ENCODE measurements at places on chromosomes 12 and 14. TPM values are rescaled to one million over a fixed set of nuclear protein-coding genes. Genes with fewer than 3 reads are reported as not detected.

Gene TMPRSS12
- total RNA-seq = not detected

DNA sequence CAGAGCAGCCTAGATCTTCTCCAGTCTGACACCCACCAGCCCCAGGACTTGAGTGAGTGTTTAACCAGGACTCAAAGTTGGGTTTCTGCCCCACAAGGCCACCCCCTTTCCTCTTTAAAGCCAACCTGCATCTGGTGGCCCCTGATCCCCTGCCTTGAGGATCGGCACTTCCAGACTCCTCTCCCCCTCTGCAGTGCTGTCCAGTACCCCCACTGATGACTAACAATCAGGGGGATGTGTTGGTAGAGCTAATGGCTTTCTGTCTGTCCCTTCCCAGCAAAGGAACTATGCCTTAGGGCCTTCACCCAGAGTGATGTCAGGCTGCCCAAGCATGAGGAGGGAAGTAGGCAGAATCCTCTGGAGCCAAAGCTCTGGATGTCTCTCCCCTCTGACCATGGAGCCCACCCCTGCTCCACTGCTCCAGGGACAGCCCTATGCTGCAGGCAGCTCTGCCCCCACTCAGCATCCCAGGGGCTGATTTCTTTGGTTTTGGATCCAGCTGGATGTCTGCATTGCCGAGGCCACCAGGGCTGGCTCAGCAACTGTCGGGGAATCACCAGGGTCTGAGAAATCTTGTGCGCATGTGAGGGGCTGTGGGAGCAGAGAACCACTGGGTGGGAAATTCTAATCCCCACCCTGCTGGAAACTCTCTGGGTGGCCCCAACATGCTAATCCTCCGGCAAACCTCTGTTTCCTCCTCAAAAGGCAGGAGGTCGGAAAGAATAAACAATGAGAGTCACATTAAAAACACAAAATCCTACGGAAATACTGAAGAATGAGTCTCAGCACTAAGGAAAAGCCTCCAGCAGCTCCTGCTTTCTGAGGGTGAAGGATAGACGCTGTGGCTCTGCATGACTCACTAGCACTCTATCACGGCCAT is 42.9 kb downstream of the DAD1 start:
- no peak for DNase-seq

DNA sequence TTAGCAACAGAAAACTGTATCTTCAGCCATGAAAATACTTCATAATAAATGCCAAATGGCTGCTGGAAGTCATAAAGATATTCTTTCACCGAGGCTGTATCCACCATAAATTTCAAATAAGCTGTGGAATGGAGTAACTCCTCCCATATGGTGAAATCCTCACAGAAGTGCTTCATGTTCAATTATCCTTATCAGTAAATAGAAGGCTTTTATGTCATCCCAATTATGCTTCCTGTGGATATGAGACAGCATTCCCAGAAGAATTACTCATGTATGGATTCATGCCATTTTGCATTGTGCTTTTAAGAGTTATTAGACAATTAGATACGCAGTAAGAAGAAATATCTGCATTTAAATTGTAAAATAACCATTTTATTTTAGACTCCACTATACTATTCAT is 99.0 kb downstream of the RTN1 start:
- DNase-seq = no peak

- no peak for DNase-seq
Observed at GRCh38 chr14:64450255-64450654, 15.0 kb upstream of the AKAP5 start.

DNA sequence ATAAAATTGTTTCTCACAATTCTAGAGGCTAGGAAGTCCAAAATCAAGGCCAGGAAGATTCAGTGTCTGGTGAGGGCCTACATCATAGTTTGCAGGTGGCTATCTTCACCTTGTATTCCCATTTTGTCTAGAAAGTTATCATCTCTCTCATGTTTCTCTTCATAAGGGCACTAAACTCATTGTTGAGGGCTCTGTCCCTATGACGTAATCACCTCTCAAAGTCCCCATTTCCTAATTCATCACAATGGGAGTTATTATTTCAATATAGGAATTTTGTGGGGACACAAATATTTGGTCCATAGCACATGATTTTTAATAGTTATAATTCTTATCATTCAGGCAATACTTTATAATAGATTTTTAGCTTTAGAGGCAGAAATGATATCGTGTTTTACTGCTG is 1509.2 kb upstream of the SEL1L start:
- no peak for DNase-seq

Gene INHBC
- not detected for total RNA-seq

Gene FITM1
- 2.2 TPM for total RNA-seq

DNA sequence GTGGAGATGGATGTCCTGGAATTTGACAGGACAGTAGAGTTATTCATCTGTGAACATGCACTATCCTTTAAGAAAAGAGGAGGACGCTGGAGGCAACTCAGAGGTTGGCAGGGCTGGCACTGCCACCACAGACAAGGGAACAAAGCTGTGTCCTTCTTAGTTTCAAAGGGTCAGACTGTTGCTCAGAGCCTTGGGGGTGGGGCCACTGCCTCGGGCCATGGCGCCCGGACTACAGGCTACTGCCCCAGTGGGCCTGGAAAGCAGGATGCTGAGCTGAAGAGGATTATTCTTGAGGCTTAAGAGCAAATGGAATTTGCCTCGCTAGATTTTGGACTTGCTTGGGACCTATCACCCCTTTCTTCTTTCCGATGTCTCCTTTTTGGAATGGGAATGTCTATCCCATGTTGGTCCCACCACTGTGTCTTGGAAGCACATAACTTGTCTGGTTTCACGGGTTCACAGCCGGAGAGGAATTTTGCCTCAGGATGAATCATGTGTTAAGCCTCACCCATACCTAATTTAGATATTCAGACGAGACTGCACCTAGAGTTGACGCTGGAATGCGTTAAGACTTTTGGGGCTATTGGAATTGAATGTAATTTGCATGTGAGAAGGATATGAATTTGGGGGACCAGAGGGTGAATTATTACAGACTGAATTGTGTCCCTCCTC is 114.8 kb upstream of the RFLNA start:
- no peak for DNase-seq

DNA sequence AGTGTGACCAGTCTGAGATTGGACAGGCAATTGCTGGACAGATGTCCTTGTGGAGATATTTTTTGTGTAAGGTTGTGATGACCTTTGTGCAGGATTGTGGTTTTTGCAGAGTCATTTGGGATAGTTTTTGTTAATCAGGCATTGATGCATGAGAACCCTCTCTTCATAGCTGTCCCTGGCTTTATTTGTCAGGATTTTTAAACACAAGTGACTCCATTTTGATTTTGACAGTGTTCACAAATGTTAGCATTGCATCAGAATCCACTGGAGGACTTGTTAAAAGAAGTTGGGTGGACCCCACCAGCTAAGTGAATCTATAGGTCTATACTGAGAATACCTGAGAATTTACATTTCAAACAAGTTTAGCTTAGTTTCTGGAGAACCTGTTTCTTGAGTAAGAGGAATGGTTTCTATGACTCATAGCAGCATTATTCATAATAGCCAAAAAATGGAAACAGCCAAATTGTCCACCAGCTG is 11.8 kb downstream of the FNTB start:
- DNase-seq = no peak

GRCh38 chr12:103841690-103842584 is 903 bp upstream of the NT5DC3 start:
- DNase-seq = peak; percentile 85

Gene TRHDE
- total RNA-seq = not detected

- no peak for DNase-seq
Observed at GRCh38 chr14:52119030-52119429, 50.2 kb upstream of the NID2 start.

- DNase-seq = no peak
Observed at GRCh38 chr14:92646952-92647796, 101.3 kb downstream of the LGMN start.

Gene CRACR2A
- total RNA-seq = 32.0 TPM

DNA sequence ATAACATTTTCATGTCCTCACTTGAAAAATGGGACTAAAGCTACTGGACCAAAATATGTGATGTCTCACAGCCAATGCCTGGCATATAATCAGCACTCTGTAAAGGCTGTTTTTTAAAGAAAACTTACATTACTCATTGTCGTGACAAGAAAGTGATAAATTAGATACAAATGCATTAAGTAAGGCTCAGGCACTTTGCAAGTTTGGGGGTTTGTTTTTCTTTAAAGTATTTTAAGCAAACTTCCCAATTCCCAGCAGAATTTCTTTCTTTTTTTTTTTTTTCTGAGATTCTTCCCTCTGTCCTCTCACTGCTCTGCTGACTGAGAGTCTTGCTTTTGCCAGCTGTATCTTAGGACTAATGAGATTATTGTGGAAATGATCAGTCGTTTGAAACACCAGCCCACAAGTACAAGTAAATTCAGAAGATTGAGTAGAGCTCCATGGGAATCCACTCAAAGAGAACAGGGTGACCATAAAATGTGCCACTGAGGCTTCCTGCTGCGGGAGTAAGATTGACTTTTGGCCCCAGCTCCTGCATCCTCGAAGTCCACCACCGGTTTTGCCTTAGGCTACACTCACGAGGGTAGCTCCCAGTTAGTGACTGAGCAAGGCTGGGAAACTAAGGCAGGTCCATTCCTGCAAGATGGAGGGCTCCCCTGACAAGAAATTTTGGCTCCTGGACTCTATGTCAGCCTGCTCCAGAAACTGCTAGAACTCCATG is 82.8 kb downstream of the TMTC1 start:
- no peak for DNase-seq

DNA sequence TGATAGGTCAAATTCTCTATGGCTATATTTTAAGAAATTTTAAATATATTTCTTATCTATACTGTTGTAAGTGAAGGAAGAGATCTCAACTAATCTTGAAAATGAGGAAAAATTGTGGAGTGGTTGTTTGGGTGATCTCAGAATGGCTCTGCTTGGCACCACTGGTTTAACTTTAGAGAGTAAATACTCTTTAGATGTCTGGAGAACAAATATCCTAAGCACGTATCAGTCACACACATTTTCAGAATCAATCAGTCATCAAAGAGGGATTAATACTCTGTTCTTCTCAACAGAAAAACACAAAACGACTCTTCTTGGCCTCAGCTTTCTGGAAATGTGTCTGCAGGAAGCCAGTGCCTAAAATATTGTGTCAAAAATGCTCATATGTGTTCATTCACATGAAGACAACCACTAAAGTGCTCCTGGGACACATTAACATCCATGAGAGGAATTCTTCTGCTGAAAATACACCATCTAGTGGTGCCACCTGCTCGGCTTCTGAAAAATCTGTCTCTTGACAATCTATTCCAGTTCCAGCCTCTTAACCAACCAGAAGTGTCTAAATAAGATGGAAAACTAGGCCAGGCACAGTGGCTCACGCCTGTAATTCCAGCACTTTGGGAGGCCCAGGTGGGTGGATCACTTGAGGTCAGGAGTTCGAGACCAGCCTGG is 81.1 kb upstream of the CCDC198 start:
- no peak for DNase-seq

DNA sequence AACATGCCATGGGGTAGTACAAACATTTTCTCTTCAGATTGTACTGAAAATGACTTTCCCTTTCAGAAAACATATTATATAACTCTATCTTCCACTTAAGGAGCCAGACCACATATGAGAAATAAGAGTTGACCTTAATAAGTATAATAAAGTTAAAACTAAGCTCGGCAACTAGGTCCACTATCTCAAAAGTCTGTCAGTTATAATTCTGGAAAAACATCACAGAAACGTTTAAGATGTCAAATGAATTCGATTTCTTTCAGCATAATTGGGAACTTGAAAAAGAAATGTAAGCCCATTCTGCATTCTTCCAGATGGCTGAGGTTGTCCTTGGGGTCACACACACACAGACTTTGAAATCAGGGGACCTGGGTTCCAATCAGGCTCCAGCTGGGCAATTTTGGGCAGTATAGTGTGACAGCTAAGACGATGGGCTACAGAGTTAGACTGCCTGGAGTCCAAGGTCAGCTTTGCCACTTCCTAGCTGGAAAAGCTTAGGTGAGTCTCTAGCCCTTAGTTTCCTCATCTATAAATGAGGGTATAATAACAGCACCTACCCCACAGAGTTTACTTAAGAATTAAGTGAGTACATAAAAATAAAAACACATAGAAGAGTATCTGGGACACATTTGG is 75.6 kb downstream of the PPP2R5E start:
- no peak for DNase-seq

Gene ABCB9
- total RNA-seq = 8.9 TPM

- no peak for DNase-seq
Observed at GRCh38 chr14:65277580-65278270, 134.8 kb upstream of the FUT8 start.

DNA sequence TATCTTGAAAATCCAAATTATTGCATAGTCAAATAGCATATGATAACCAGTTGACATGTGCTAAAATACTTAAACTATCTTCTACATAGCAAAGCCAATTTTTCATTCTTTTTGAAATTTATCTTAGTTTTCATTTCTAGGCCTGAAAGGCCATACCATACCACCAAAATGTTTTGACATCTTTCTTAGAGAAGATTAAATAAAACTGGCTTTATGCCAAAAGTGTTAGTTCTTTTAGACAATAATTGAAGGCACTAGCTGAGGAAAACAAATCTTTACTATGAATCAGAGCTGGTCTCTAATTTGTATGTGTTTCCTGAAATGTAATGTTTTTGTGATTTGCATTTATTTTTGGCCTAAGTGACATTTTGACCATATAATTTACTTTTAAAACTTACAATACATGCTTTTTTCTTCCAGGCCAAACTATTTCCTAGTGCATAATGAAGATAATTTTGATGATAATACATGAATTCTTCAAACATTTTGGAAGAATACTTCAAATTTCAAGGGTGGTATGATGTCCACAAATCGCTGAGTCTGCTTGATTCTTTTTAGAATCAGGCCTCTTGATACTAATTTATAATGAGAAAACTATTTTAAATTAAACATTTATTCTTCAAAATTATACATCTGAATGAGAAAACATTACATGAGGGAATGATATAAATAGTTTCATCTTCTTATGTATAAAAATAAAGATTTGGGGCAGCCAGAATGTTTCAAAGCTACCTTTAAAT is 6.5 kb upstream of the KCNMB4 start:
- no peak for DNase-seq

GRCh38 chr12:5513406-5513805 is 81.5 kb downstream of the NTF3 start:
- no peak for DNase-seq

DNA sequence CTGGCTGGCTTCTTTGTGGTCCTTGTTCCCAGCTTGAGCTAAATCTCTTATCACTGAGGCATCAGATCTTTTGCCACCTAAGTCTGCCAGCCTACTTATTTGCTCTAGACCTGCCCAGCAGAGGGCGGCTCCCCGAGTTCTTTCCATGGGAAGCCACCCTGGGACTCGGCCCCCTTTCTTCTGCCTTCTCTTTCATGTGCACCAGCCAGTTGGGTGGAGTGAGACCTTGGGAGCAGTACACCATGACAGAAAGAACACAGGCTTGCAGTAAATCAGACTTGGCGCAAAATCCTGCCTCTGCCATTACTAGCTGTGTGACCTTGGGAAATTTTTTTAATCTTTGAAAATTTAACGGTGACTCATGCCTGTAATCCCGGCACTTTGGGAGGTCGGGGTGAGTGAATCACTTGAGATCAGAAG is 7.4 kb downstream of the SMAGP start:
- no peak for DNase-seq

Gene MUCL1
- total RNA-seq = not detected

Measured in activated naive CD4-positive, alpha-beta T cell treated with anti-CD3 and anti-CD28 coated beads, Interleukin-2, amount 50 U/mL, for 72 hours (primary cell).